ENCODE measurements at places on chromosomes 5 and 9. TPM values are rescaled to one million over a fixed set of nuclear protein-coding genes. Genes with fewer than 3 reads are reported as not detected.

DNA sequence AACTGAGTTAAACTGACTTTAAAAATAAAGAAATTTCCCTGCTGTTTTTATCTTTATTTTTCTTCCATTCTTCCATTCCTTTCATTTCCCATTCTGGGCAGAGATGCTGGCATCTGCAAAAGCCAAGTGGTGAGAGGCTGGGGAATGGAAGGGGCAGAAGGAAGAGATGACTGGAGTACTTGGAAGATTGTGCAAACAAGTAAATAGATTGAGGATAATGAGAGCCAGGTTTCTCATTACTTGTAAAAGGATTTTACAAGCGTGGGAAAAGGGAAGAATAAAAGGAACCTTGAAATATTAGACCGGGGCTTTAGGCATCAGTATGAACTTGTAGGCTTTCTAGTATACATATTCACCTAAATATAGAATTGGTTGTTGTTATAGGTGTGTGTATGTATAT lies 341.2 kb downstream of the CAAP1 start:
- no peak for DNase-seq

Gene CCL19
- total RNA-seq: not detected

Gene SVEP1
- total RNA-seq: 47.3 TPM

- no peak for DNase-seq
Observed at GRCh38 chr9:88421348-88421747, 33.1 kb downstream of the SPIN1 start.

DNA sequence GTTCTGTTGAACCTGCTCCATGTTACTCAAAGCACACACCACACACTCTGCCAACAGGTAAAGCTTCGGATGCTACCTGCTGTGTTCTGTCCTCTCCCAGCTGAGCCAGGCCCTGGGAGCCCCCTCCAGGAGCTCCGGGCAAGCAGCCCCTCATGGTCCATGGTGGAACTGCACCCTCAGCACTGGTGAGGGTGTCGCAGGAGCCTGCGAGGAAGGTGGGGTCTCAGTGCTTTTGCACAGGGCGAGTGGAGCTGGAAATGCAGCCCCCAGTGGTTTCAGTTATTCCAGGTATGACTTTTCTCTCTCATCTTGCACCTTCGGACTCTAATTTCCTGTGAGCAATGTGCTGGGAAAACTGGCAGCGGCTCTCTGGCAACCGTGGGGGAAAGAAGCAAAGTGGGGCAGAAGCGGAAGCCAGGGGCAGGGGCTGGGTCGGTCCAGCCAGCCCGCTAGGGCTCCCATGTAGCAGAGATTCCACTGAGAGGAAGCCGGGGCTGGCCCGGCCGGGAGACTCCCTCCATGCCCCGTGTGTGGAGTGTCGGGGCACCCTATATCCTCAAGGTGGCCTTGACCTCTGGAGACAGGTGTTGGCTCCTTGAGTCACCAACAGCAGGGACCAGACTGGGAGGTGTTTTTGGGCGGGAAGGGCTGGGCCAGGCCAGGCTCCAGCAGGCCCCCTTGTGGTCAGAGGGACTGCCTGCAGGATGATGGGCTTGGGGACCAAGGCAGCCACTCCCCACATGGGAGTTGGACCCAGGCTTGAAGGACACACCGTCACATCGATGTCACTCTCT lies 75.6 kb upstream of the PRSS3 start:
- peak; percentile 31 for DNase-seq

DNA sequence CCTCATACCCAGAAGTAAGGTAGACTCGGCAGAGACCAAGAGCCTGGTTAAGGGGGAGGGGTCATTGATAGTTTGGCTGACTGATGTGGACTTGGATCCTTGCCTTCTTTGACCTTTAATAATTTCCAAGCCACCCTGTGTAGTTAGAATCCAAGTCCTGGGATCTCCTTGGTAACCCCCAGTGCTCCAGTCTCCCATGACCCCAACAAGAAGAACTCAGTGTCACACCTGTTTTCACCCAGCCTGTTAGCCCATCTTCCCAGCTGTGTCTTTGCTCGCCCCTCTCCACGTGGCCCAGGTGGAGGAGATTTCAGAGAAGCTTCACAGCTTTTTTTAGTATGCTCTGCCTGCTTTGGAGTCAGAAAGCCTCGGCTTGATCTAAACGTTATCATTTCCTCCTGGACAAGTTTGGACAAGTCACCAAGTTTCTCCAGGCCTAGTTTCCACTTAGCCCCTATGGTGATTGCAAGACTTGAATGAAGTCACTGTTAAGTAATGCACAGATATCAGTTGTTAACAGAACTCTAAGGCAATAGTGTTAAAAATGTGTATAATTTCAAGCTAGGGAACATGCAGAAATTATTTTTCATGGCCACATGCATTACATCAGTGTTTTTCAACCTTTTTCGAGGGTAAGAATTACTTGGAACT lies 170.0 kb downstream of the TMEM38B start:
- no peak for DNase-seq

- peak; percentile 63 for DNase-seq
Observed at GRCh38 chr9:21964925-21965385, 29.2 kb downstream of the CDKN2A start.

DNA sequence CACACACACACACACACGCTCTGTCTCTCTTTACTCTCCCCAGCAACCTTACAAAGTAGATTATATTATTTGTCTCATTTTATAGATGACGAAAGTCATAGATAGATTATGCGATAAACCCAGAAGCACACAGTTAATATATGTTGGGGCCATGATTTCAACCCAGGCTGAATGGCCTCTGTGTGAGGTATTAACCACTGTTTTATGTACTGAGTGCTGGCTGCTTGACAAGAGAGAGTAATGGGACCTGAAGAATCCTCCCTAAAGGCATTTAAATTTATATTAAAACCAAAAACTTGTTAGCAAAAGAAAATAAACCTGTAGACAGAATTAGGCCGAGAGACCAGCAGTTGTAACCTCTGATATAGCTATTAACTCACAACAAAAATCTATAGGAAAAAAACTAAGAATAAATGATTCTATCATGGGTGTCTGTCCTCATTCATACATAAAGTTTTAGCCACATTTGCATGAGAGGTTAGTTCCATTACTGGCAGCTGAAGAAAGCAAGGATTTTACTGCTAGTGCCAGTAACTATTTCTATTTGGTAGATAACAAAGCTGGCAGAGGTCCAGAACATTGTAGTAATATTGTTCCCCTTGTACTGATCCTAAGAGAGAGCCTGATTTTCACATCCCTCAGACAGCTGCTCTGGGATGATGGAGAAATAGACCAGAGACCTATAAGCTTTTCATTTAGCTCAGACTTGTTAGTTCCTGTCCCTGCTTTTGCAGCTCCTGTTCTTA lies 250.9 kb downstream of the ADGRV1 start:
- DNase-seq: no peak

GRCh38 chr5:147481874-147482705 lies 27.8 kb downstream of the DPYSL3 start:
- peak; percentile 69 for DNase-seq

Gene ELOVL7
- not detected for total RNA-seq

Gene SPATA31A3
- not detected for total RNA-seq

DNA sequence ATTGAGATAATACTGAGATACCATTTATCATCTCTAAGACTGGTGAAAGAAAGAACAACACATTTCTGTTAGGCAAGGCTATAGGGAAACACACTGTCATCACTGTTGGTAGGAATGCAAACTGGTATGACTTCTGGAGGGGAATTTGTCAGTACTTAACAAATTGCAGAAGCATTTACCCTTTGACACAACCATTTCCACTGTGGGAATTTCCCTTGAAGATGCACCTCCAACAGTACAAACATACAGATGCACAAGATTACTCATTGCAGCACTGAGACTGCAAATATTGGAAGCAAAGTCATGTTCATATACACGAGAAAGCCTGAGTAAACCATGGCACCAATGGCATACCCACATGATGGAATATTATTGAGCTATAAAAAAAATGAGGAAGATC lies 17.6 kb downstream of the GM2A start:
- peak; percentile 30 for DNase-seq

- no peak for DNase-seq
Observed at GRCh38 chr5:103295424-103295823, 36.9 kb downstream of the MACIR start.

GRCh38 chr5:123809594-123810221 lies 297.7 kb downstream of the CSNK1G3 start:
- no peak for DNase-seq

- DNase-seq: no peak
Observed at GRCh38 chr5:1226839-1227581, 1.8 kb downstream of the SLC6A18 start.

Gene RMRP
- total RNA-seq: 20,944 TPM

GRCh38 chr9:82599336-82599949 lies 463.5 kb downstream of the RASEF start:
- DNase-seq: no peak

Gene FAM169A
- total RNA-seq: 0.22 TPM

DNA sequence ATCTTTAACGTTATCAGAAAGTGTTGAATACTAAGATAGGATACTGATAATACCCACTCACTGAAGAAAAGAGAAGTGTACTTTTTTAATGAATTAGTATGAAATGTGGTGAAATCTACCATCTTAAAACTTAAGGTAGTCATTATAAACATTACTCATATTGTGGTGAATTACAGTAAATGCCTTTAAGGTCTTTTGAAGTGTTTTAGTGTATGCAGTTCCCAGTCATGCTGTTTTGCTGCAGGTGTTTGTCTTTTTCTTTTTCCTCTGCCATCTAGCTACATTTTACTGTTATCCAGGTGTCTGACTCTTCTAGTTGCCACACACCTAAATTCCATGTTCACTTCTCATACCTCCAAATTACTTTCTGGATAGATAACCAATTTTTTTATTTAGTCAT lies 72.6 kb downstream of the ERMP1 start:
- peak; percentile 13 for DNase-seq

DNA sequence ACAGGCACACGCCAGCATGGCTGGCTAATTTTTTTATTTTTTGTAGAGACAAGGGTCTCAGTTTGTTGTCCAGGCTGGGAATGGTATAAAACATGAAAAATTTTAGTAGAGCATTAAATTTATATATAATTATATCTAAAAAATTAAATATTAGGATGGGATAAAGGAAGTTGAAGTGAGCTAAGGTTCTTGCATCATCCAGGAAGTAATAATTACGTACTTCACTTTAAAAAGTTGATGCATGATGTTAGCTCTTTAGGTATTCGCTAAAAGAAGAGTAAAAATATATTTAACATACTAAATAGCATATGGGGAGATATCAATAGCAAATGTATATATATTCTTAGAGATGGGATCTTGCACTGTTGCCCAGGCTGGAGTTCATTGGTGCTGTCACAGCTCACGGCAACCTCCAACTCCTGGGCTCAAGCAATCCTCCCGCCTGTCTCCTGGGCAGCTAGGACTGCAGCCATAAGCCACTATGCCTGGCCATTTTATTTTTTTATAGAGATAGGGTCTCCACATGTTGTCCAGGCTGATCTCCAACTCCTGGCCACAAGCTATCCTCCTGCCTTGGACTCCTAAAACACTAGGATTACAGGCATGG lies 12.3 kb downstream of the DCAF10 start:
- no peak for DNase-seq

GRCh38 chr9:127735530-127736185 lies 564 bp upstream of the TOR2A start:
- no peak for DNase-seq

DNA sequence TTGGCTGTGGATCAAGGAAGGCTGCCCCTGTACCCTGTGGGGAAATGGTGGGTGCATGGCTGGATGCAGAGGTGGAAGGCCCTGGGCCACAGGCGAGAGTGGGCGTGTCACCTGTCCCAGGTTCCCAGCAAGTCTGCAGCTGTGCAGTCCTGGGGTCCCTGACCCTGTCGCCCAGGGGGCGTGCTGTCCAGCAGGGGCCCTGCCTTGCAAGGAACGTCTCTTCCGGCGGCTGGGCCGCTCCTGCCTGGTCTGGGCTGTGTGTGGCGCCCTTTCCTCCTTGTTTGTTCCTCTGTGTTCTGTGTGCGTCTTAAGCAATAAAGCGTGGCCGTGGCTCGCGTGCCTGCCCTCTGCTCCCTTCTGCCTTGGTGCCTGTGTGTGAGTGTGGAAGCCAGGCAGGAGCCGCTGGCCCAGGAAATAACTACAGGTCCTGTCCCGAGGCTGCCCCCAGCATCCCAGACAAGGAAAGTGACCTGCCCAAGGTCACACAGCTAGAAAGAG lies 8.4 kb downstream of the SLC2A6 start:
- DNase-seq: no peak

DNA sequence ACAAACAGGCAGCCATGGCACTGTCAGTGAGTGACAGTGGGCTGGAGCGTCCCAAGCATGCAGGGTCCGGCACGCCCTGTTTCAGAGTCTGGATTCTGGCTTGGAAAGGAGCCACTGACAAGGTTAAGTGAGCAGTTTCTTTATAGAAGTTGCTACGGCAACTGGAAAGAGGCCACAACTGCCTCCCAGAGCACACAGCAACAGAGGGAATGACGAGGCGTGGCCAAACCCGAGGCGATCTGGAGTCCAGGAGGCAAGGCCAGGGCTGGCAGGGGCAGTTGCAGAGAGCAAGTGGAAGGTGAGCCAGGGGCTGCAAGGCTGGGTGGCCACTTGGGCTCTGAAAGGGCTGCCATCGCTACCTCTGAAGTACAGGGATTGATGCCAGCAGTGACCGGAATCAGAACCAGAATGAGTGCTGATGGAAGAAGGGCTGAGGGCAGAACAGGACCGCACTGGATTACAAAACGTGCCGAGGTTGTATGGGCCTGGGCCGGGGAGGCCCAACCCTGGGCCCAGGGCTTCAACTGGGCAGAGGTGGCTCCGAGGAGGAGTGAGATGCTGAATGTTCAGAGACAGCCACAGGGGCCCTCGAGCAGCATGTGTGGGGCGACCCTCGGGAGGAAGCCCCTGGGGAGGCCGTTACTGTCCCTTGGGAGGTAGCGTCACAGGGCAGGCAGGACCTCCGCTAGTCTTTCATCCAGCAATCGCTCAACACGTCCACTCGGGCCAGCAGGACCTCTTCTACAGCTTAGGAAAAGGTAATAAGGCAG lies 4.6 kb downstream of the MRPL41 start:
- no peak for DNase-seq

Gene NR6A1
- total RNA-seq: not detected

DNA sequence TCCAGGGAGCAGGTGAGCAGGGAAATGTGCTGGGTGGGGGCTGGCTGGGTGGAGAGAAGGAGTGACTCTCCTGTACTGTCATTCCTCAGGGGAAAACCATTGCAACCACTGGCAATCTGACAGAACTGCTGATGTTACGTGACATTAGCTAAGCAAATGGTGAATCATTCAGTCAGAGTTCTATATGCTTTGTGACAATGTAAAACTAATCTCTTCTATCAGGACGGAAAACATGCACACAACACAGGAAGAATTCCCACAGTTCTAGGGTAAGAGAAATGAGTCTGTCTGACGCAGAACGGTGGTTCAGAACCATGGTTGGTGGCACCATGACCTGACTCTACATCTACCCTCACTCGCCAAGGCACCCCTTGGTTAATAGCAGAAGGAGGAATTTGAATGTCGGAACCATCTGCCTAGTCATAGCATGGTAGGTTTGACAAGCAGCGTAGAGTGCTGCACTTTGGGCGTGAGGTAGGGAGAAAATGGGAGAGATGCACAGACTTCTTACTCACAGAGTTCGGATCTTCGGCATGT lies 243.6 kb upstream of the PANK3 start:
- peak; percentile 83 for DNase-seq

Gene ZNF608
- total RNA-seq: 2.1 TPM

DNA sequence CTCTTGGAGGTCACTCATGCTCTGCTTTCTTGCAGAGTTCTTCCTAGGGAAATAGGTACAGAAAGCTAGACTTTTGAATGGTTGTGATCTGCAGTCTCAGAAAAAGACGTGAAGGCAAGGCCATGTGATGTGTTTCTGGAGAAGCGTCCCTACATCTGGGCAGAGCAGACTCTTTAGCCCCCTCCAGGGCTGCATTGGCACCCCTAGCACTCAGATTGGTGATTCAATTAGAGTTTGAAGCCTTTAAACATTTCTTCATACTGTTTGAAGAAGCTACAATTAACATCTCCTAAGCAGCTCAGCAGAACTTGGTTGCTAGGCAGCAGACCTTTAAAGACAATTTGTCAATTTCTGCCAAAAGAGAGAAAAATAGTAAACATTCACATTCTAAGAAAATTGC lies 21.6 kb downstream of the JADE2 start:
- DNase-seq: no peak

Data from GM23248 (cell line).